ENCODE measurements at places on chromosomes 16 and 17. TPM values are rescaled to one million over a fixed set of nuclear protein-coding genes. Genes with fewer than 3 reads are reported as not detected.

The SCNN1B gene
- 2.7 TPM for total RNA-seq

The HASPIN gene
- 6.1 TPM for total RNA-seq

The CCDC144A gene
- 0.19 TPM for total RNA-seq

The KCNH6 gene
- not detected for total RNA-seq

The KRTAP3-1 gene
- not detected for total RNA-seq

The CENPT gene
- total RNA-seq, result 20.2 TPM

The SLX4 gene
- 4.5 TPM for total RNA-seq

The MSLN gene
- 11.5 TPM for total RNA-seq

The TOM1L1 gene
- total RNA-seq, result 41.7 TPM

The ATXN7L3 gene
- total RNA-seq, result 53.6 TPM

The OTOP3 gene
- 0.14 TPM for total RNA-seq

The CSH2 gene
- not detected for total RNA-seq

The DNAJA3 gene
- total RNA-seq, result 50.9 TPM

The PYY gene
- total RNA-seq, result not detected

The NAGS gene
- 10.6 TPM for total RNA-seq

The FOXJ1 gene
- total RNA-seq, result not detected

The PIRT gene
- not detected for total RNA-seq

The DOC2B gene
- 0.09 TPM for total RNA-seq

The UMOD gene
- total RNA-seq, result not detected

The KRTAP9-2 gene
- total RNA-seq, result not detected

The ZNF785 gene
- 3.2 TPM for total RNA-seq

The CPHXL2 gene
- not detected for total RNA-seq

The NTN1 gene
- 1.7 TPM for total RNA-seq

The TBC1D26 gene
- total RNA-seq, result not detected

The SULT1A2 gene
- 0.42 TPM for total RNA-seq

The AARSD1 gene
- total RNA-seq, result 38.9 TPM

The TEKT1 gene
- total RNA-seq, result not detected

The TAC4 gene
- total RNA-seq, result not detected

The CD300E gene
- total RNA-seq, result not detected

The SPNS2 gene
- 1.6 TPM for total RNA-seq

The KIFC3 gene
- total RNA-seq, result 28.2 TPM

Data from airway epithelial cell (primary cell).